SK-MEL-5 (cell line): ENCODE measurements at places on chromosomes 2 and 18.

- no peak for DNase-seq
These were observed 105.6 kb downstream of the TTC32 start for GRCh38 chr2:19796035-19796695.

DNA sequence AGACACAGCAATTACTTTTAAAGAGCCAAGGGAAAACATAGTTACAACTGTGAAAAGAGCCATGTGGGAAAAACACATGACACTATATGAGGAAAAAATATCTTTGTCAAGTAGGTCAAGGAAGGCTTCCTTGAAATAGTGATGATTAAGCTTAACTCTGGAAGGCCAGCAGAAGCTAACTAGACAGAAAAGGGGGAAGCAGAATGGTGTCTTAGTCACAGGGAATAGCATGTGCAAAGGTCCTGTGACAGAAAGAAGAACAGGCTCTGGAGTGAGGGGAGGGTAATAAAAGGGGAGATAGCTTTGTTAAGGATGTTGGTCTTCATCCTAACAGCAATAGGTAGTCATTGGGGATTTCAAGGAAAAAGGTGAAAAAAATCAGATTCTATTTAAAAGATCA lies 64.0 kb downstream of the ARHGAP25 start:
- no peak for DNase-seq

DNA sequence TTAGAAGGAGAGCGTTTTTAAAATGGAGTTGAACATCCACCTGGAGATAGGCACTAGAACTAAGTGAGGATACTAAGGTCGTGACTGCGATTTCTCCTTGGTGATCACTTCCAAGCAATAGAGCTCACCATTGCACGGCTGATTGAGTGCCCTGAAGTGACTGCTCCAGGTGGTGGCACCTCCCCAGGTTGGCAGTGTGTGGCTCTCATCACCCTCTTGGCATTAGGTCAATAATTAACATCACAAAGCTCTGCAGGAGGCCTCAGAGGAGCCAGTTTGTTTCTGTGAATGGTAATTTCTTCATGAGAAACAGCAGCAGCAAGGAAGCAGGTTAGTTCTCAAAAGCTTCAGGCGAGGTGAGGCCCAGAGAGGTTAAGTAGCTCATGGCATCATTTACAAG lies 259.6 kb downstream of the CLIP4 start:
- DNase-seq = no peak

DNA sequence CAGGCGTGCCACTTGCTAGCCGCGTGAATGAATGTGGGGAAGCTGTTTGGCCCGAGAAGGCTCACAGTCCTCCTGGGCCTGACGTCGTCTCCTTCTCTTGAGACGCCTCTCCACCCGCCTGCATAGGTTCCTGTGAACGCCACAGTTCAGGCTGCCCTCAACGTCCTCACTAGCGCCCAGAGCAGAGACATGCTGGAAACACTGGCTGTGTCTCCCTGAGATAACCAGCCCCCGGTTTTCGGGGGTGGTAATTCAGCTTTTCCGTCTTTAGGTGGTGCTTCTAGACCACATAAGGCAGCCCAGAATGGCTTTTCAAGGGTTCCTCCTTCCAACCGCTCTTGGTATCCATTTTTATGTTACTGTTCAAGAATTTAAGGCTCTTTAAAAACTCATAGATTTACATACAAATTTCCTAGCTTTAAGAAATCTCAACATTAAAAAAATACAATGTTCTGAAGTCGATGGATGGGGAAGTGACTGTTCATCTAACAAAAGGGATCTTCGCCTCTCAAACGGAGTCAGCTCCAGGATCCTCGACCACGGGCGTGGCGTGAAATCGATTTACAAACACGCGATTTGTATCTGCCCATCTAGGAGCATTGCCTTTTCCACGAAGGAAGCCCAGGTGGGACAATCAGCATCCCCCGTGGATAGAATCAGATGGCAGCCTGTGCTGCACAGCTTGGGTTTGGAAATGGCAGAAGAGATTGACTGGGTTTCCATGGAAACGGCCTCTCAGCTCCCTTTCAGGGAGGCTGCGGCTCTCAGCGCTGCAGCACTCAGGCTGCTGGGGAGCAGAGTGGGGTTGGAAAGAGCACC lies 110.6 kb upstream of the PXDN start:
- DNase-seq = peak; percentile 71

DNA sequence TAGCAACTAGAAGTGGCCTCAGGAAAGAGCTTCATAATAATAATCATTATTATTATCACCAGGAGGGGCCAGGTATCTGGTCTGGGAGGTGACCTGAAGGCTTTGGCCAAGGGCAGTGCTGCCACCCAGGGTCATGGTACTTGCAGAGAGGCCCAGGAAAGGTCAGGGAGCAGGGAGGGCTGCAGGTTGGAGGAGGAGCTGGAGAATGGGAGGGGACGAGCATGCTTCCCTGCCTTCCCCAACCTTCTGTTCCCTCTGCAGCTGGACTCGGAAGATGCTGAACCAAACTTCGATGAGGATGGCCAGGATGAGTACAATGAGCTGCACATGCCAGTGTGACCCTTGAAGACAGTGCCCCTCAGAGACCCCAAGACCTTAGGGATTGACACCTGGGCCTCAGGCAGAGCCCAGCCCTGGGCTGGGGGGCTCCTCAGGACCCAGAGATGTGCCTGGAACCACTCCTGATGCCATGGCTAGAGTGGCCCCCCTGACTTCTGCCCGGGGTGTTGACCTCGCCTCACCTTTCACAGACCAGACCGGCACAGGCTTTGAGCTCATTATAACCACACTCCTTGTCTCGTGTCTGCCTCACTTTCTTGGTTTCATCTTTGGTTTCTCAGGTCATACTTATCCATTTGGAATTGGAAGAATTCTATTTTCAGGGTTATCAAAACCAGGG lies 14.1 kb downstream of the SLC4A3 start:
- no peak for DNase-seq

GRCh38 chr2:149200109-149200520 lies 130.3 kb upstream of the LYPD6 start:
- no peak for DNase-seq

DNA sequence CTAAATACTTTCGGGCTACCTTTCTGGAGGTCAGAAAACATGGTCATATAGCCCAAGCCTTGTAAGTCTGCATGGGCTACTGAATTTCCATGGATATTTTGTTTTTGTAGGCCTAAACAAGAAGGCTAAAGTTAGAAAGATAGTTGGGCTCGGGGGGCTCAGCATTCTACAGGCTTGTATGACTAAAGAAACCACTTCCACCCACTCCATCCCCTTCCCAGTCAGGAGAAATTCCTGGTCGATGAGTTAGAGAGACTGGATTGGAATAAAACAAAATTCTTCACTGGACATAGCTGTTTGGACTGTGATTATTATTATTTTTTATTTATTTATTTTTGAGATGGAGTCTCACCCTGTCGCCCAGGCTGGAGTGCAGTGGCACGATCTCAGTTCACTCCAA lies 539.4 kb upstream of the TNP1 start:
- DNase-seq = no peak

DNA sequence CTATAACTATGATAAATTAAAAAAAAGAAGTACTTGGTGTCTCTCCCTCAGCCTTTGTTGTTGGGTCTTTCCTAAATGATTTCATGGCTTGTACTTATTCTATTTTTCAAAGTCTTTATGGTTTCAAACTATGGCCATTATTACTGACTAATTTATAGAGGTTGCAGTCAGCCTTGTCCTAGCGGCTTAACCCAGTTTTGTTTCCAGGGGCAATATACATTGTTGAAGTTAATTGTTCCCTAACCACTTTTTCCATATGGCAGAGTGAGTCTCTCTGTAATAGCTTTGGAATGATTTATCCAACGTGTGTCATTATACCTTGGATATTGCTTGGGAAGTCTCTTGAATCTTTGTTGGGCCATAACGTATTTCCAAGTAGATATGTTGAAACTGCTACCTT lies 408.8 kb downstream of the HRH4 start:
- DNase-seq = no peak

DNA sequence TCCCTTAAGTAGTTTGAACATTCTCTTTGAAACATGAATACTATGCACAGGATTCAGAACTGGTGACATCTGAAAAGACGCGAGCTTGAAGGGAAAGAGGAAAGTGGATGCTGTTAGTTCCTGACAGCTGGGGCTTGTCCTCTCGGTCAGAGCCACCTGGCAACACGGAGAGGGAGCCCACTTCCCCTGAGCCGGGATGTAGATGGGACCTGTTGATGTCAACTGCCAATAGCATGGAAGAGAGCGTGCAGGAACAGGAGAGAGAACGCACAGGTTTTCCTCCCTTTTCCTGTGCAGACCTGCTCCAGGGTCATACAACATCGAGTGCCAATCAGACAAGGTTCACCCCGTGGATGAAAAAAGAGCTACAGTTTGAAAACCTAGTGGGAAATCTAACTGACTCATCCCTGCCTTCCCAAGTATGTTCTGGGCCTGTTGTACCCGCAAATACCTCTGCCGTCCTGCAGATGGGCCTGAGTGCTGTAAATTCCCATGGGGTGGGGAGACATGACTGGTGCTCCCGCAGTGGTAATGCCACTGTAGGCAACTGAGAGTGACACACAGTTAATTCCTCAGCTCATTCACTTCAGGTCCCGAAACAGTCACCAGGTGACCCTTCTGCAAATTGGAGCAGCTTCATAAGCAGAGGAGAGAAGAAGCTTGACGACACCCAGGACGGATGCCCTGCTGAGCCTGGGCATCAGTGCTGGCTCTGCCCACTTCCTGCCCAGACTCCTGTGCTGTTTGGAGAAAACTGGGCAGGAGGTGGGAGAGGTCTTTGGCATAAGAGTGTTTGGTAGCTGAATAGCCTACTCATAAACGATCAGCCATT lies 13.9 kb upstream of the MBP start:
- no peak for DNase-seq

- DNase-seq = no peak
These were observed 11.3 kb downstream of the HNMT start for GRCh38 chr2:137975280-137976271.

DNA sequence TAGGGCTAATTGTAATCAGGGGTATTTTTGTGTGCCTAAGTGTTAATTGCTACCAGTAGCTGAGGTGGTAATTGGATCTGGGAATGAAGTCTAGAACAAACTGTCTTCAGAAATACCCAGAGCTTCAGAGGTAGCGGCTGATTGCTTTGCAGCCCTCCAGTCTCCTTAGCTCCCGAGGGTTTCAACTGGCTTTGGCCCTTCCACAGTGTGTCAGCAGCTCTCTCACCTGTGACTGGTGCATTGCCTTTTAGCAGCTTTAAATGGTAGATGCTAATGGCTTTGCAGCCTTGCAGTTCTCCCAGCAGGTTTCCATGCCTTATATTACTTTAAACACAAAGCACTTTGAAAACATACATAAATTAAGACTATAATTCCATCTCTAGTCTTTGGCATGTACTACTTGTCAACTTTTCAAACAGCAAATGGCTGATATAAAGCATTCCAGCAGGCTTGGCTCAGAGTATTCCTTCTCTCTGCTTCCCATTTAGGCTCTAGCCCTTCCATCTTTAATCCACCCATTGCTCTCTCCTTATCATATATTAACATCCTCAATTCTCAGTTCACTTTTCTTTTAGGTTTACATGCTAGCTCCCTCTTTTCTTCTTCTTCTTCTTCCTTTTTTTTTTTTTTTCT lies 156.4 kb upstream of the GALNT13 start:
- DNase-seq = no peak

- no peak for DNase-seq
These were observed 18.2 kb downstream of the LYPD6B start for GRCh38 chr2:149056541-149057255.

- DNase-seq = no peak
These were observed 253.0 kb upstream of the CNTNAP5 start for GRCh38 chr2:123771928-123772632.

DNA sequence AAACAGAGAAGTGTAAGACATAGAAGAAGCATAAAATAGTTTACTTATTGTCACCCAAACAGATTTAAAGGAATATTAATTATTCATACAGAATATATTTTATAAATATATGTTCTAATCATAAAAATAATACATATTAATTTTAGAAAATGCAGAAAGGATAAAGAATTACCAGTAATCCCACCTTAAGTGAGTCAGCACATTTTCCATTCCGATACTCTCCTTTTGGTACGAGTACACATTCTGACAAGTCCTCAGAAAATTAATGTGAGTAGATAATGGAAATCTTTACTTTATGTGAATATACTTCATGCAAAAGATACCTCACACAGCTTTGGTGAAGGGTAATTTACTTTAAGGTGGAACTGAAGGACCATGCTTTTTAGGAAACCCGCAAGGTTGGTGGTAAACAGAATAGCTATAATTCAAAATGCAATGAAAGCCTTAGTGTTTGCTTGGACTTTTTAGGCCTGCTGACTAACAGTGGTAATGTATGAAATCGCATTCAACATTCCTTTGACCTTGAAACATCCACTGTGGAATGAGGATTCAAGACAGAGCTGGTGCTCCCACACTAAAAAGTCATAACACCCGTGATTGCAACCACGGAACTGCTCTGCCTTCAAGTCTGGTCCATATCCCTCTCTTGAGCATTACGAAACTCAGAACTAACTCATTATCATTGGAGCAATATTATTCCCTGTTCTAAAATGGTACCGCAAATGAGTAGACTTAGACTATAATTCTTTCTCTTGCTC lies 28.1 kb upstream of the HTR2B start:
- DNase-seq = peak; percentile 40

DNA sequence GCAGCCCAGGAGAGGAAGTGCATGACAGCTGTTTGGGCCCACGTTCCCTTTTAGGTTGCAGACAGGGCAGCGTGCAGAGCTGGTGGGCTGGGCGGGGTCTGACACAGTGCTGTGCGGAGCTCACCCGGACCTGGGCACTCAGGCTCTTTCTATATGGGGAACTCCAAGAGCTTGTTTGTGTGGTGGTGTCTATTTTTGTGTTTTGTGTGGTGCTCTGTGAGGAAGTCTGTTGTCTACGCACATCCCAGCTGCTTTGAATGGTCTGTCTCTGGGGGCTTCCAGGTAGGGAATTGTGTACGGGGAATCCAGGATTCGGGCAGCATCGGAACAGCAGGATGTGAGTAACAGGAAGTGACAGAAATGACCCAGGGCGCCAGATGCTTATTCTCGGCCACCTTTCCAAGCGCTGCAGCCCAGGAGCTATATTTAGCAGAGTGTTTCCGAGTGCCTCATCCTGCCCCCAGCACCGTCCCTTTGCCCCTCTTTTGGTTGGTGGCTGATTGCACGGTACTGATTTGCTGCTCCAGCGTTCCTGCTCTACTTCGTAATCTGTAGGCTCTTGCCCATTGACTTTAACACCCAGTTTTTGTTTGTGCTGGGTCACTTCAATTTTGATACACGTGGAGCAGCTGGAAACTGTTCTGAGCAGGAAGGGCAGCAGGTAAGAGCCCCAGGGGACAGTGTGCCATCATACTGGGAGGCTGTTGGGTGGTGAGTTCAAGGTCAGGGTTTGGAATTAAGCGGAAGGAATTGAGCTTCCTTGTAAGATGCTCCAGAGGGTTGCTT lies 64.7 kb downstream of the DGKD start:
- no peak for DNase-seq

GRCh38 chr2:233768076-233768475 lies 8.0 kb downstream of the UGT1A1 start:
- DNase-seq = no peak

- no peak for DNase-seq
These were observed 331.7 kb downstream of the MEIS1 start for GRCh38 chr2:66766582-66766981.

DNA sequence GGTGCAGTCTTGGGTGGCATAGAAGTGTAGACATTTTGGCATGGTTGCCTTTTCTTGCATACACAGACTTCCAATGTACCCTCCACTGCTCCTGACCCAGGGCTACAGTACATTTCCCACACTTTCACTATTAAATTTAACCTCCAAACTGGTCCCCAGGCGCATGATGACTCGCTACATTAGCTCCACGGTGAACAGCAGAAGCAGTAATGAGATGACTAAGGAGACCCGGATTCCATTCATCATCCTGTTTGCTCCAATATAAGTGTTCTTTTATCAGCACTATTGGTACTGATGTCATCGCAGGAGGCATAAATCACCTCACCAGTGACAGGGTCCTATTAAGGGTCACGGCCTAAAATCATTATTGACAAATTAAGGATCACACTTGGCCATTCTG lies 316.5 kb downstream of the EN1 start:
- no peak for DNase-seq
